ENCODE measurements at places on chromosomes 11 and 22. TPM values are rescaled to one million over a fixed set of nuclear protein-coding genes. Genes with fewer than 3 reads are reported as not detected.

PLAAT2 gene
- not detected for total RNA-seq

MRGPRX3 gene
- not detected for total RNA-seq

DGCR6 gene
- 18.0 TPM for total RNA-seq

OOSP2 gene
- total RNA-seq, result not detected

MUC2 gene
- total RNA-seq, result not detected

GAB2 gene
- total RNA-seq, result 23.1 TPM

OLFML1 gene
- 1.2 TPM for total RNA-seq

SSTR3 gene
- 1.2 TPM for total RNA-seq

TYR gene
- total RNA-seq, result not detected

DYNC2H1 gene
- total RNA-seq, result 103 TPM

OR2AT4 gene
- total RNA-seq, result not detected

HEPN1 gene
- total RNA-seq, result not detected

PIH1D2 gene
- total RNA-seq, result 7.2 TPM

SCN4B gene
- 14.5 TPM for total RNA-seq

LMNTD2 gene
- 0.23 TPM for total RNA-seq

TSPAN32 gene
- total RNA-seq, result 0.69 TPM

FGF19 gene
- total RNA-seq, result 2.3 TPM

MAJIN gene
- total RNA-seq, result not detected

OSM gene
- total RNA-seq, result 0.23 TPM

NLRP6 gene
- total RNA-seq, result not detected

UEVLD gene
- total RNA-seq, result 20.1 TPM

CASP4 gene
- total RNA-seq, result 4.2 TPM

RGL4 gene
- not detected for total RNA-seq

TLCD5 gene
- total RNA-seq, result 12.9 TPM

SOX6 gene
- 54.7 TPM for total RNA-seq

SREBF2 gene
- total RNA-seq, result 74.7 TPM

UBQLNL gene
- 0.46 TPM for total RNA-seq

PISD gene
- total RNA-seq, result 30.0 TPM

MS4A7 gene
- total RNA-seq, result 2.1 TPM

MPZL2 gene
- 1.2 TPM for total RNA-seq

SLC22A25 gene
- 0.23 TPM for total RNA-seq

LUZP2 gene
- 131 TPM for total RNA-seq

All from diencephalon (tissue), 1 donor.